ENCODE measurements at places on chromosomes 6 and 20.
A peak's percentile ranks its signal among the peaks of the same experiment; 100 is the strongest.

- no peaks in the 10 kb centered on the region for H3K4me1 ChIP-seq
- no peak overlapping the region for H3K27ac ChIP-seq
- no peaks in the 10 kb centered on the region for H3K36me3 ChIP-seq
- DNase-seq, result no peak
- no peaks in the 10 kb centered on the region for H3K27me3 ChIP-seq
These were observed 54.7 kb upstream of the ZMYND8 start for GRCh38 chr20:47411161-47411560.

- no peak overlapping the region for H3K4me3 ChIP-seq
- H3K36me3 ChIP-seq, result no peaks in the 10 kb centered on the region
These were observed 879.7 kb downstream of the QKI start for GRCh38 chr6:164294047-164294784.

DNA sequence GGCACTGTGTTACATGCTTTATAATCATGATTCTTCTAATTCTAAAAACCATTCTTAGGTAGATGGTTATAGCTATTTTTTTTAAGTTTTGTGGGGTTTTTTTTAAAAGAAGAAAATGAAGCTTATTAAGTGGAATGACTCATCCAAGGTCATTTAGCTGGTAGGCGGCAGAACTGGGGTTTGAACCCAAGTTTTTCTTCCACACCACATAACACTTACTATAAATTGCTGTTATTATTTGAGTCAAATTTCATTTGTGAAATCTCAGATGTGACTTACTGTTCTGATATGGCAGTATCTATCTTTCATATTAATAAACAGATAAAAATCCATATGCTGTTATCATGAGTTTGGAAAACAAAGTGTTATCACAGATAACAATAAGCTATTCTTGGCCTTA lies 10.4 kb upstream of the COL10A1 start:
- no peak for DNase-seq
- no peak overlapping the region for H3K4me3 ChIP-seq
- no peaks in the 10 kb centered on the region for H3K27me3 ChIP-seq
- no peaks in the 10 kb centered on the region for H3K36me3 ChIP-seq
- peaks cover 17% of the 10 kb centered on the region for H3K4me1 ChIP-seq

DNA sequence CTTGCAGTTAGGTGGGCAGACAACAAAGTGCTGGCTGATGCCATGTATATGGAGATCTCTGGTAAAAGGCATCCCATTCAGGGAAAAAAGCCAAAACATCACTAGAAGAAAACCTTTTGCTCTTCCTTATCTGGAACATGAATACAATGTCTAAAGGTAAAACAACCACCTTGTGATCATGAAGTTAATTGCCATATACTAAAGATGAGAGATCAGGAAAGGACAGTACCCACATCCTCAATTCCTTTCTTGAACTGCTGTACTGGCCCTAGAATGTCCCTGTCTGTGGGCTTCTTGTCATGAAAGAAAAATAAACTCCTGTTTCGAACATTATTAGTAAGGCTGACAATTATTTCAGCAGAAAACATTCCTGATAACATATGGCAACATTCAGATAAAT lies 19.3 kb downstream of the DEK start:
- no peak overlapping the region for H3K4me3 ChIP-seq
- H3K4me1 ChIP-seq, result no peaks in the 10 kb centered on the region
- DNase-seq, result no peak

GRCh38 chr6:53834132-53834531 lies 39.3 kb downstream of the LRRC1 start:
- no peaks in the 10 kb centered on the region for H3K27me3 ChIP-seq
- peaks cover 13% of the 10 kb centered on the region for H3K4me1 ChIP-seq
- no peaks in the 10 kb centered on the region for H3K36me3 ChIP-seq
- DNase-seq, result no peak

DNA sequence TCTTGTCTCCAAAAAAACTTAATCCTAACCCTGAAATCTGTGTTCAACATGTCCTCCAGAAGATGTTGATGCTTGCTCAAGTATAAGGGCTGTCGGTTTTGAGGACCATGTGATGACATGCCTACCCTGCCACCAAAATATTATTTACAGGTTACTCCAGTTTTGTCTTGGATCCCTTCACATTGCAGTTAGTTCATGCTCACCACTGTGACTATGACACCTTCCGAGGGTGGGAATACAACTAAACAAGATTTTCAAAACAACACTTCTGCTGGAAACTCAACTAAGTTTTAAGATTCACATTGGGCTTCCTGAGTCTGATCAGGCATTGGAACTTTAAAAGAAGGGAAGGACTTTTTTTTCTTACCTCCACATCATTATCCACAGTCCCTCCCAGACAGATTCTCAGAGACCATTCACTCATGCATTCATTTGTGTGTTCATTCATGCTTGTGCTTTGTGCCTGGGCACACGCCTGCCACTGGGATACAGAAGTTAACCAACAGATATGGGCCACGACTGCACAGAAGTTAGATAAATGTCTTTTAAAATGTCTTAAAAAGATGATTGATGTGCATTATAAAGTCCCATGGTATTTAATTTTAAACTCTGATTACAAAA lies 118.7 kb upstream of the GJE1 start:
- no peak for DNase-seq
- H3K36me3 ChIP-seq, result no peaks in the 10 kb centered on the region
- H3K27ac ChIP-seq, result peak overlapping the region; percentile 89

- H3K27me3 ChIP-seq, result peaks cover 11% of the 10 kb centered on the region
- peaks cover 19% of the 10 kb centered on the region for H3K4me1 ChIP-seq
- H3K36me3 ChIP-seq, result no peaks in the 10 kb centered on the region
- no peak overlapping the region for H3K27ac ChIP-seq
- H3K4me3 ChIP-seq, result peak overlapping the region; percentile 95
These were observed 988 bp downstream of the TIAM2 start for GRCh38 chr6:154996016-154996590.

- no peak overlapping the region for H3K27ac ChIP-seq
- no peak overlapping the region for H3K4me3 ChIP-seq
- no peaks in the 10 kb centered on the region for H3K36me3 ChIP-seq
- no peaks in the 10 kb centered on the region for H3K27me3 ChIP-seq
These were observed 182.4 kb downstream of the MCHR2 start for GRCh38 chr6:99811636-99812035.

DNA sequence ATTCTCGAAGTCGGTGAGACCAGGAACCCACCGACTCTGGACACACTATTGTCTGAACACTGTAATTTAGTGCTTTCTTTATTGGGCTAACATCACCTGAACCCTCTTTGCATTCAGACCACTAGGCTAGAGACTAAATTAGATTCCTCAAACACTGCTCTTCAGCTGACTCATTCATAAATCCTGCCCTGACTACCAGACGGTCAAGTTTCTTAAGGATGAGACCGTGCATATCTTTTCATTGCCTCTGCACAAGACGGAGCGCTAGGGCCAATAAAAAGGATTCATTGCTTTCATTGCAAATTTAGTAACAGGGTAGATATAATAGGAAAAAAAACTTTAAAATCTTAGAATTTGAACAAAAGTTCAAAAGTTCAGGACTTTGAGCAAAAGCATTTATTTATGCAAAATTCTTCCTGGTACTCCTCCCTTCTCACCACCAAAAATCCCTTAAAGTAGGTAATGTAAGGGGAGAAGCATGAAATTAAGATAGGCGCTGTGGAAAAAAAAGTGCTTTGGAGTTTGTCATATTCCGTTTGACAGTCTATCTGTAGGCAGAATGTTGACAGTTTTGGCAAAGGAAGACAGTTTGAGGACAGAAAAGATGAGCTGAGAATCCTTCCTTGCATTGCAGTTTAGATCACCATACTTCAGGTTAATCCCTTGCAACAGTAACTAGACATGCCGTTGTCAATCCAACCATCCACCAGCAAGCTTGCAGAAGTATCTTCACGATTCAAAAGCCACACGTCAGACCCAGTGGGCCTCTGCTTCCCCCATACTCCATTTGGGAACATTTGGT lies 328.6 kb upstream of the JARID2 start:
- no peak for DNase-seq
- H3K27ac ChIP-seq, result peak overlapping the region; percentile 33
- H3K4me1 ChIP-seq, result peaks cover 30% of the 10 kb centered on the region
- H3K36me3 ChIP-seq, result no peaks in the 10 kb centered on the region
- H3K27me3 ChIP-seq, result no peaks in the 10 kb centered on the region

- DNase-seq, result no peak
- no peaks in the 10 kb centered on the region for H3K4me1 ChIP-seq
- H3K36me3 ChIP-seq, result no peaks in the 10 kb centered on the region
- no peaks in the 10 kb centered on the region for H3K27me3 ChIP-seq
These were observed 352.4 kb downstream of the LAMA2 start for GRCh38 chr6:129235167-129236000.

DNA sequence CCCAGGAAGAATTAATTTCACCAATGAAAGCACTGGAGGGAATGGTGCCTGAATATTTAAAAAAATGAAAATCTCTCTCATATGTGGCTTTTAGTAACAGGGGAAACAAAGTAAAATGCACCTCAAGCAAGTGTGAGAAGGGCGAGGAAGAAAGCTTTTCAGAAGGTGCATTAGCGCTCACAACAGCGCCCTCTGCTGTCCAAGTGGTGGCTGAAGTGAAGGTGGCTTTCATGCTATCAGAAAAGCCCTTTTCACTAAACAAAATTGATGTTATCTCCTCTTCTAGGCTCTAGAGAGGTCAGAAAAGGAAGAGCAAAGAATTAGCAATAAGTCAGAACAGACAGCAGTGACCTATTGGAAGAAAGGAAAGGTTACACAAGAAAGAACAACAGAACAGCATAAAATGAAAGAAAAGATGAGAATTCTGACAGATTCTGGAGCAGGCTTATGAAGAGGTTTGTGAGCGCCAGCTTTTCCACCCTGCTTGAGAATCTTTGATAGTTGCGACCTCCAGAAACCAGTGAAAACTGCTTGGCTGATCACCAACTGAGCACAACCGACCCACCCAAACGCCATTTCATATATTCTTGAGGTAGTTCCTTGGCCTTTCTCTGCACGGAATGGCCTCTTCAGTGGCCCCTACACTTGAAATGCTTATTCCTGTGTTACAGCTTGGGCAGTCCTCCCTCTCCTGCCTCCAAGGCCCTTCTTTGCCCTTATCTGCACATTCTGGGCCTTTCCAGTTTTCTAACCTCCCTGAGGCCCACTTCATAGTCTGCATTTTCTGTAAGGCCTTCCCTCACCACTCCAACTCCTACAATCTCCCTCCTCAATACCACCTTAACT lies 45.3 kb downstream of the SMLR1 start:
- H3K4me1 ChIP-seq, result peaks cover 8% of the 10 kb centered on the region
- H3K27me3 ChIP-seq, result no peaks in the 10 kb centered on the region
- no peak overlapping the region for H3K27ac ChIP-seq

GRCh38 chr6:16345449-16346330 lies 107.3 kb downstream of the GMPR start:
- 0 out of 2 replicates have a peak, but pooled peaks cover 6% of the 10 kb centered on the region for H3K4me1 ChIP-seq
- H3K36me3 ChIP-seq, result no peaks in the 10 kb centered on the region
- H3K4me3 ChIP-seq, result no peak overlapping the region
- no peak for DNase-seq
- no peaks in the 10 kb centered on the region for H3K27me3 ChIP-seq
- no peak overlapping the region for H3K27ac ChIP-seq

DNA sequence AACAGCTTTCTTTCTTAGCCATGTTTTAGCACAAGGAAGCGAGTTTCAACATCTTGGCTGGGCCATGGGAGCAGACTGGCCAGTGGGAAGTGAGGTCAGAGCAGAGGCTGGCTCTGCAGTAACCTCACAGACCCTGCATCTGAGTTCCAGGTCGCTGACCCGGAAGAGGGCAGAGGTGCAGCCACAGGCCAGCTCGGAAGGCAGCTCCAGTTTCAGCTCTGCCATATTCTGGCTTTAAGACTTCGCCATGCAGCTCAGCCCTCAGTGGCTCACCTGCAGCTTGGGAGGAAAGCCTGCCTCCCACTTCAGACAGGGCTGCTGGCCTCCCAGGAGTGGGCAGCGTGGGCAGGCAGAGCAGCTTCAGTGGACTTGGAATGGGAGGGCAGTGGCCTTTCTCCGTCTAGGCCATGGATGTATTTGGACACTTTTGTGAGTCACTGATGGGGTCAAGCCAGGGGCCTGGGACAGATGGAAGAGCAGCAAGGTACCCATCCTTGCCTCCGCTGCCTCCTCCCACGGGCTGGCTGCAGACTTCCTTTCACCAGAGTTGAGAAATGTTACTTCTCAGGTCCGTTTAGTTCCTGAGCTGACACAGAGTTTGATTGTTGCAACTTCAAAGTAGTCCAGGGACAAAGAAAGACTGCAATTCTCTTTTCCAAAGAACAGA lies 18.5 kb downstream of the CST8 start:
- DNase-seq, result no peak
- no peaks in the 10 kb centered on the region for H3K36me3 ChIP-seq
- H3K4me3 ChIP-seq, result no peak overlapping the region
- H3K27me3 ChIP-seq, result no peaks in the 10 kb centered on the region
- peaks cover 8% of the 10 kb centered on the region for H3K4me1 ChIP-seq

- H3K4me1 ChIP-seq, result no peaks in the 10 kb centered on the region
- no peak for DNase-seq
- no peak overlapping the region for H3K27ac ChIP-seq
These were observed 340.0 kb upstream of the FLRT3 start for GRCh38 chr20:14677455-14677854.

DNA sequence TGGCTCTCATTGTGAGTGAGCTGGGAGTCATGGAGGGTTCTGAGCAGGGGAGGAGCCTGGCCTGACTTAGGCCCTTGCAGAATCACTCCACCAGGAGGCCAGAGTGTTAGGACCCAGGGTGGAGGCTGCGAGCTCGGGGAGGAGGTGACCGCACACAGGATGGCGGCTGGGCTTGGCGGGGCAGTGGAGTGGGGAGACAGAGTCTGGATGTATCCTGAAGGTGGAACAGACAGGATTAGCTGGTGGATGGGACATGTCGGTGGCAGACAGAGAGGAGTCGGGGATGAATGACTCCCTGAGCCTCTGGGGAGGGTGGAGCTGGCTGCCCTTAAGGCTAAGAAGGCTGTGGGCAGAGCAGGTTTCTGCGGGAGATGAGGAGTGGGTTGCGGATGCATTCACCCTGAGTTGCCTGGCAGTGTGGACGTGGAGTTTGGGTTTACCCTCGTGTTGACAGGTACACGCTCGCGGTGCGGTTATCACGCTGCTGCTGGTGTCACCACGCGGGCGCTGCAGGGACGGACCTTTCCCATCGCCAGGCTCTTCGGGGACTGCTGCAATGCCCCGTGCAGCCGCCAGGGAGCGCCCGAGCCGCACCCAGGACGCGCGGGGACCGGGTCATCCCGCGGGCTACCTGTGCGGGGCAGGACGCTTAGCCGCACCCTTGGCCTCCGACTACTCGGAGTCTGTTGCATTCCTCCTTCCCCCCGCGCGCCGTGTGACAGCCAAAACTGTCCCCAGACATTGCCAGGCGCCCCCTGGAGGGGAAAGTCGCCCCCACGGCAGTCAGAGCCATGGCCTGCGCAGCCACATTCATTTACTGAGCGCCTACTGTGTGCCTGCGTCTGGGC lies 43.0 kb upstream of the PTGIS start:
- no peaks in the 10 kb centered on the region for H3K36me3 ChIP-seq
- H3K4me3 ChIP-seq, result peak overlapping the region; percentile 56
- H3K27ac ChIP-seq, result no peak overlapping the region
- no peaks in the 10 kb centered on the region for H3K27me3 ChIP-seq
- peak; percentile 98 for DNase-seq
- no peaks in the 10 kb centered on the region for H3K4me1 ChIP-seq
